ENCODE measurements at places on chromosomes 1 and 21. TPM values are rescaled to one million over a fixed set of nuclear protein-coding genes. Genes with fewer than 3 reads are reported as not detected.
A peak's percentile ranks its signal among the peaks of the same experiment; 100 is the strongest.

DNA sequence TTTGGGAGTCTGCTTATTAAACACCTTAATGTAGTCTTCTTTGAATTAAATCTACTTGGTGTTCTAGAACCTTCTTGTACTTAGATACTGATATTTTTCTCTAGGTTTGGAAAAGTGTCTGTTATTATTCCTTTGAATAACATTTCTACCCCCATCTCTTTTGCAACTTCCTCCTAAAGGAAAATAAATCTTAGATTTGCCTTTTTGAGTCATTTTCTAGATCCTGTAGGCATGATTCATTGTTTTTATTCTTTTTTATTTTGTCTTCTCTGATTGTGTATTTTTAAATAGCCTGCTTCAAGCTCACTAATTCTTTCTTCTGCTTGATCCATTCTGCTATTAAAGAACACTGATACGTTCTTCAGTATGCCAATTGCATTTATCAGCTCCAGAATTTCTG lies 155.9 kb upstream of the NEGR1 start:
- DNase-seq = no peak

GRCh38 chr1:4602462-4603294 lies 51.7 kb upstream of the AJAP1 start:
- DNase-seq = no peak

GRCh38 chr1:209513226-209513625 lies 70.3 kb upstream of the CAMK1G start:
- peak; percentile 75 for DNase-seq

The NEGR1 gene
- total RNA-seq = not detected

The GABRD gene
- total RNA-seq = not detected

The PTPRC gene
- total RNA-seq = 367 TPM

The SYTL1 gene
- total RNA-seq = 119 TPM

GRCh38 chr1:34762474-34763141 lies 3.1 kb downstream of the GJB4 start:
- DNase-seq = no peak

- no peak for DNase-seq
These were observed 40.1 kb downstream of the CACNA1S start for GRCh38 chr1:201072149-201072548.

The GBP4 gene
- not detected for total RNA-seq

Data from Karpas-422 (cell line).